ENCODE measurements at places on chromosomes 2 and 18.
A peak's percentile ranks its signal among the peaks of the same experiment; 100 is the strongest.

- no peak for DNase-seq
Measured at GRCh38 chr2:95005726-95006125, 19.8 kb upstream of the MAL start.

GRCh38 chr2:223905996-223906395 is 39.1 kb downstream of the WDFY1 start:
- DNase-seq, result no peak

- DNase-seq, result no peak
Measured at GRCh38 chr2:197877038-197877437, 72.6 kb downstream of the PLCL1 start.

DNA sequence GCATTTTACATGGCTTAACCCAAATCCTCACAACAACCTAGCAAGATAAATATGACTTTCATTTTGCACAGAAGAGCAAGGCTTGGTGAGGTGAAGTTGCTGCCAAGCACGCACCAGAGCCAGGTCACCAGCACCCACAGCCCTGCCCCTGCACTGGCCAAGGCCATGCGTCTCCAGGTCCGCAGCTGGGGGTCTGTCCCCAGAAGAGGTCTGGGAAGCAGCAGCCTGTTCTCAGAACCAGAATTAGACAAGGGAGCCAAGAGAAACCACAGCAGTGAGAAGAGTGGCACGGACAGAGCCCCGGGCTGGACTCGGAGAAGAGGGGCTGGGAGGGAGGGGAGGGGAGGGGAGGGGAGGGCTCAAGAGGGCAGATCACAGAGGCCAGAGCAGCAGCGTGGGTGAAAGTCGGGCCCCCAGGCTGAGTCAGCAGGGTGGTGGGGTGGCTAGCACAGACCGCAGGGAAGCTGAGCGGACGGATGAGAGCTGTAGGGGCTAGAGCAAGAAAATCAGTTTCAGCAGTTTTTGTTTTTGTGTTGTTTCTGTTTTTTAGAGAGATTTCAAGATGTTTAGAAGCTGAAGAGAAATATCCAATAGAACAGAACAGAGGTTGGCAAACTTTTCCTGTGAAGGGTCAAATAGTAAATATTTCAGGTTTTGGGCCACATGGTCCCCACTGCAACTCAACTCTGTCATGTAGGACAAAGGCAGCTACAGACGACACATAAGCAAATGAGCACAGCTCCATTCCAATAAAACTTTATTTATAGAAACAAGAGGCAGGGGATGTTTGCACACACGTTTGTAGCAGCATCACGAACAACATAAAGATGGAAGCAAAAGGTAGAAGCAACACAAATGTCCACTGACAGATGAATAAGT is 7.4 kb upstream of the MTERF4 start:
- no peak for DNase-seq

DNA sequence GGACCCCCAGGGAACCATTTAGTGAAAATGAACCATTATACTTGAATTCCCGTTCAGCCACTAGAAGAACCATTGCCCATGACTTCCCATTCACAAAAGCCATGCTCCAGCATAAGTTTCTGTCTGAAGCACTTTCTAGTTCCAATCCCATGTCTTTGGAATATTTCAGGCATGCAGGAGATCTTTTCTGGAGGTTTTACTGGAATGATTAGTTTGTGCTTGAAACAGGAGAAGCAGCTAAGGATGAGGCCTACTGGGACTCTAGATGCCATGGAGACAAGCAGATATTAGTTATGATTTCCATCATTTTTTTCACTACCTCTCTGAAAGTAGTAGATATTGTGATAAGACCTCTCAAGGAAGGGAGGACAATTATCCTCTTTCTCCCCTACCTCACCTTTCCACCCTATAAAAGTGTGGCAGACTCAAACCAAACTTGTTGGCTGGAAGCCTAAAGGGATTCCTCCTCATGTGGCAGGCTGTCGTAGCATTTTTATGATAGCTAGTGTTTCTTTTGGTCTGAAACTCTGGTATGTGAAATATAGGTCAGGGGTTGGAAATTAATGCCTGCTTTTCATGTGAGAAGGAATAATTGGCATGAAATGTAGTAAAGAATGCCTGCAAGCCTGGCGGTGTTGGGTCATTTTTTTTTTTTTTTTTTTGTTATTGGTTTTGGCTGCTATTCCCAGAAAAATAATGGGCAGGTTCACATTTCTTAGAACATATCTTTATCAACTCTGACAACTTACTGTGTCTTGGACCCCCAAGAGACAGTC is 29.3 kb upstream of the MMADHC start:
- DNase-seq, result no peak

DNA sequence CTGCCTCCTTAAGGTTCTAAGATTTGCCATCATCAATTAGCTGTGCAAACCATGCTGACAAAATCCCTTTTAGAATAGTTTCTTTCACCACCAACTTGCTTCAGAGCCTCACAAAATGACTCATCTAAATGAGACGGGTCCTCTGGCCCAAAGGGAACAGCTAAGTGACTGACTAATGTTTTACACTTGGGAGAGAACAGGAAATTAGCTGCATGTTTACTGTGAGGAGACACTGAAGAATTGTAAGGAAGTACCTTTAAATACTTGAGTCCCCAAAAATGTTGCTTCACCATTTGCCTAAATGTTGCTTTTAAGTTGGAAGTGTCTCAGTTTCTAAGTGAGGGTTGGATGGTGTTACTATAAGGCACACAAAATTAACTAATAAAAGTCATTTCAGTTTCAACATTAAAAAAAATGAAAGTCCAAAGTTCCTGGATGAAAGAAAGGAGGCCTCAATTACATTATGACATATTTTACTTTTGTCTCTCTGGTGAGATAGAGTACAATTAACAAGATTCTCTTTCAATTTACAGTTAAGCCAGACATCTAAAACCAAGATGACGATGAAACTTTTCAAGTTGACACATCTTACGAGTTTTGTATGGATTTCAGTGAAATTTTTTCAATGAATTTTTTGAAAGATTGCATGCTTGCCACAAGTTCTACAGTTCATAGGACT is 229.1 kb upstream of the FN1 start:
- DNase-seq, result no peak

- peak; percentile 64 for DNase-seq
Measured at GRCh38 chr18:51196118-51196810, 1.2 kb downstream of the MEX3C start.

DNA sequence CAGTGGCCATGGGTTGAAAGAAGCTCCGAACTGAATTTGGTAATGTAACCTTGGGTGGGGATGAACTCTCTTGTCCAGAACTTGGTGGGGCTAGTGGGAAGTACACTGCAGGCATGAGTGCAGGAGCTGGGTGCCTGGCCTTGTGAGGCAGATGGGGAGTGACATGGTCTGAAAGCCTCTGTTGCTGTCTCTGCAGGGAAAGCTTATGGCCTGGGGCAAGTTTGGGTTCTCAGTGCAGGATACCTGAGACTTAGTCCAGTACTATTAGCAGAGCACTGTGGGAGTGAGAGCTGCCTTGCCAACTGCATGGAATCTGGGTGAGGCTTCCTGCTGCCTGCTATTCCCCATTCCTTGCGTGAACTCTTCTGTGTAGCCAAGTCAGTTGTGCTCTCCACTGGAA is 1620.9 kb upstream of the NXPH2 start:
- no peak for DNase-seq

GRCh38 chr2:129896226-129897100 is 83.0 kb upstream of the RAB6C start:
- DNase-seq, result no peak

All from activated CD4-positive, CD25-positive, alpha-beta regulatory T cell treated with anti-CD3 and anti-CD28 coated beads, Interleukin-2, amount 50 U/mL, for 72 hours (primary cell).